ENCODE measurements at places on chromosomes 4 and X. TPM values are rescaled to one million over a fixed set of nuclear protein-coding genes. Genes with fewer than 3 reads are reported as not detected.

The PDLIM5 gene
- 82.8 TPM for total RNA-seq

GRCh38 chrX:88908056-88908455 is 161.0 kb downstream of the CPXCR1 start:
- no peaks in the 10 kb centered on the region for H3K4me1 ChIP-seq
- no peak for DNase-seq
- H3K36me3 ChIP-seq: no peaks in the 10 kb centered on the region
- H3K27ac ChIP-seq: no peak overlapping the region
- H3K27me3 ChIP-seq: no peaks in the 10 kb centered on the region

The ABCG2 gene
- total RNA-seq: 21.7 TPM

GRCh38 chr4:151865312-151865711 is 104.5 kb upstream of the GATB start:
- no peak overlapping the region for H3K27ac ChIP-seq
- H3K4me3 ChIP-seq: no peak overlapping the region
- peak; percentile 81 for DNase-seq
- no peaks in the 10 kb centered on the region for H3K36me3 ChIP-seq
- no peaks in the 10 kb centered on the region for H3K4me1 ChIP-seq
- no peaks in the 10 kb centered on the region for H3K27me3 ChIP-seq

DNA sequence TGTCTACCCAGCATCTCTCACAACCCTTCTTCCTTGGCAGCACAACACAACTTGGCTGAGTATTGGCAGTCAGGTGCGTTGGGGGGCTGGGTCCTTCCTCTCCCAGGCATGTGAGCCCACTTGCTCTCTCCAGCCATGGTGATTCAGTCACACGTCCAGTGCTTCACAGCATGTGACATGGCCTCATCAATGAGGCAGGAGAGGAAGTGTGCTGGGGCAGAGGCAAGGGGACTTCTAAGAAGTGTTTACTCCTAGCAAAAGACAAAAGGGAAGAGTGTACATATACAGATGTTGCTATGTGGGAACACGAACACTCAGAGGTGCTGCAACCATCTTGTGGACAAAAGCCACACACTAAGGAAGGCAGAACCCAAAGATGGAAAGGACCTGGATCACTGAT is 380.8 kb downstream of the FBXW7 start:
- H3K27ac ChIP-seq: no peak overlapping the region
- no peak for DNase-seq
- H3K4me3 ChIP-seq: no peak overlapping the region
- H3K36me3 ChIP-seq: no peaks in the 10 kb centered on the region

DNA sequence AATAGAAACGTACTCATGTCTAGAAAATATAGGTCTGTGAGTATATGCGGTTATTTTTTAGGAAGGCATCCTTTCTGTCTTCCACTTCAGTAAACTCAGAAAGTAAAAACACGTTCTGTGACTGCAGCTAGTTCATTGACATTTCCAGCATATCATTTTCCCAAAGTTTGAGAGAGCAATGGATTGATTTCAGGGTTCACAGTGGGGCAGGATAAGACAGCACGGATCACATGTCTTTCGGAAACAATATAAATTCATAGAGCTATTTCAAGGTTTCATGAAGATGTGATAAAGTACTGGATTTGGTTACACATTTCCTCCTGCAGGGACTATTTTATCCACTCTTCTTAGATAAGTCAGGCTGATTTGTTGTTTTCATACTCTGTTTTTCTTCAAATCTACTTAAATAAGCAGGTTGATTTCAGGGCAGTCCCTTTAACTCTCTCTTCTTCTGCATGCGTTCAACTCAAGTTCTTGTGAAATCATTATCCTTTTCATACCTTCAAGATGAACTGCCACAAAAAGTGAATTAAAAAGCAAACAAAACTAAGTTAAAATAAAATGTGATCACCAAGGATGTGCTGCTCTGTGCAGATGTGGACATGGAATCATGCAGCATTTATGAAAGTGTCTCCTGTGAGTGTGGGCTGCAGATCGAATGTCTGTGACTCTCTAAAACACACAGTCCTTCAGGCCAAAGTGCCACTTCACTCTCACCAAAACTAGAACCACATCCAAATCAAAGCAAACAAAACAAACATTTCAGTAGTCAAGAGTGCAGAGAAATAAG is 187.7 kb downstream of the UNC5C start:
- peaks cover 20% of the 10 kb centered on the region for H3K4me1 ChIP-seq
- H3K4me3 ChIP-seq: no peak overlapping the region
- no peaks in the 10 kb centered on the region for H3K36me3 ChIP-seq
- H3K27ac ChIP-seq: no peak overlapping the region
- no peak for DNase-seq
- no peaks in the 10 kb centered on the region for H3K27me3 ChIP-seq

DNA sequence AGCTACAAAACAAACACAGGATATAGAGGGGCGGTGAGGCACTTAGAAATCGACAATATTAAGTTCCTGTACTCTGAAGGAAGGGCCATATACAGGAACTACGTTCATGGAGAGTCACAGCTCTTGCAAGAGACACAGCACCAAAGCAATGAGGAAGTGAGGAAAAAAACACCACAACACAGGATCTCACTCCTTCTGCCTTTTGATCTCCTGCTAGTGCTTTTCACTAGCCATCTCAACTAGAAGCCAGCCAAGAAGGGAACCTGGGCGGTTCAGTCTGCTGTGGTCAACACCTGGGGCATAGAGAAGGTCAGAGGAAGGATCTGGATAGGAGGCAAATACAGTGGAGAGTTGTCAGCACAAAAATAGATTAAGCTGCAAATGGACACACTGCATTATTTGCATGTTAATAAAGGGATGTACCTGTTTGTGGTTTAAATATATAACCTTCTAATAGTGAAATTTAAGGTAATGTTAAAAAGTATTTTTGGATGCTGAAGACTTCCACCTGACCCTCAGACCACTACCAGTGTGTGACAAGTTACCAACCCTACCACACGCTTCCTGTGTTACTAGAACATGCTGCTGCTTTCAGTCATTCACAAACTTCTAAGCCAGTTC is 104.6 kb downstream of the DTHD1 start:
- H3K4me1 ChIP-seq: no peaks in the 10 kb centered on the region
- no peak for DNase-seq
- no peak overlapping the region for H3K4me3 ChIP-seq
